ENCODE measurements at places on chromosomes 16 and 17.
A peak's percentile ranks its signal among the peaks of the same experiment; 100 is the strongest.

DNA sequence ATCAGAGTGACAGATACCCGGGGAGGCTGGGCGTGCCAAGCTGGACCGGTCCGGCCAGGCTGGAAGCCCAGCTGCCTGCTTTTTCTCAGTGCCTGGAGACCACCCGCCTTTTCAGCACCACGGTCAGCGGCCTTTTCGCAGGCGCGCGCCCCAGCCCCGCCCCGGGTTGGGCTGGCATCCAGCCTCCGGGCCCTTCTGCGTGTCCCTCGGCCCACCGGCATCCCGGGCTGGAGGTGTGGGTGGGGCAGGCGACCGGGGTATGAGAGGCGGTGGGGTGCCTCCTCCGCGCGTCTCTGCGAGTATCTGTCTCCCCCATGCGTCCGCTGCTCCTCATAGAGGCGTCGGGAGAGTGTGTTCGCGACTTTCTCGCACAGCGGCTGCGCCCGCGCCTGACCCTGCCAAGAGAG is 102.5 kb downstream of the MRM1 start:
- no peak for DNase-seq

DNA sequence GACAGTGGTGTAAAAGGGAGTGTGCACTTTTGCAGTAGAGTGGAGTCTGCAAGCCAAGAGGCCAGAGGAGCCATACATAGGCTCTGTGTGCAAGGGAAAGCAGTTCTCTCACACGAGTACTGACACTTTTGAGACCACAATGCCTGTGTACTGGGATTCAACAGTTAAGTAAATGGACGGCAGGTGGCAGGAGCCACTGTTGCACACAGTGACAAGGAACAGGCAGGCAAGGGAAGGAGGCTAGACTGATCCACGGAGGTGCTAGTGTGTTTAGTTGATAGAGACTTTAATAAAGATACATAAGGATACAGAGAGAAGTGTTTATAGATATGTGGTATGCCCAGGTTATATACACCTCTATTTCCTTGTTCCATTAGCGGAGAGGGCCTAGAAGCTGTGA is 67.0 kb downstream of the MPRIP start:
- no peak for DNase-seq

- no peak for DNase-seq
These were observed 79.1 kb downstream of the C17orf67 start for GRCh38 chr17:56754523-56755208.

DNA sequence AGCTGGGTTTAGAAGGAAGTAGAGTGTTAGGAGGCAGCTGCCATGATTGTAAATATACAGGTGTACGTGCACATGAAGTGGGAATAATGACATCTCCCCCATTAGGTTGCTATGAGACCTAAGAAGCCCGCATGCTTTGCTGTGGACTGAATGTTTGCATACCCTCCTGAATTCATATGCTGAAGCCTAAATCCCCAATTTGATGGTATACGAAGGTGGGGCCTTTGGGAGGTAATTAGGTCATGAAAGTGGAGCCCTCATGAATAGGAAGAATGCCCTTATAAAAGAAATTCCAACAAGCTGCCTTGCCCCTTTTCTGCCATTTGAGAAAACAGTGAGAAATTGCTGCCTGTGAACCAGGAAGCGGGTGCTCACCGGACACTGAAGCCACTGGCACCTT is 44.0 kb downstream of the CCDC182 start:
- DNase-seq, result no peak

GRCh38 chr17:17852930-17853329 is 16.1 kb upstream of the SREBF1 start:
- no peak for DNase-seq

DNA sequence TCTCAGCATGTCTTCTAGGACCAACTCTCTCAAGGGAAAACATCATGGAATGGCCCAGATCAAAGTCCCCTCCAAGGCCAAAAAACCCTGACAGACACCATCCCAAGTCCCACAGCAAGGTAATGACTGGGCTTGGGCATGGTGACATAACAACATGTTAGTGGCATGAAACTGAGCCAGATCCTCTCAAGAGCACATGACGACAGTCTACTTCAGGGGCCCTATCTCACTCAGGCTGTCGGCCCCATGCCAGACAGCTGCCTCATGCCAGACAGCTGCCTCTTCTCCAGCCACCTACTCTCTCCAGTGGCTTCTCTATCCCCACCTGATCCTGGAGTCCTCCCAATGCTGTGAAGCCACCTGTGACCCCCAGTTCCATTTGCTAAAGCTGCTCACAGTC is 18.4 kb downstream of the HSD11B2 start:
- peak; percentile 67 for DNase-seq

DNA sequence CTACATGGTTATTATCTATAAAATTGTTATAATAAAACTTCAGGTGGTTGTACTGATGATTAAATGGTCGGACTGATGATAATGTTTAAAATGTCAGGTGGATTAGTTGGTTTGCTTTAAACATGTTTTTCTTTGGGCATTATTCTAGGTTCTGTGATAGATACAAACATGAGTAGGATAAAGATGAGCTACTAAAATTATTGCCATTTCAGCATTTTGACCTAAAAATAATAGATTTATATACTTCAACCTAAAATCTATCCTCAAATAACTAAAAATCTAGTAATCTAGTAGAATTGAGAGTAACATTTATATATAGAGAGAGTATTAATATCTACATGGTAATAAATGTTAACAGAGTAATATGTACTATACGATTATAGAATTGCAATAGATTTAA is 241.7 kb upstream of the CDH8 start:
- DNase-seq, result no peak

DNA sequence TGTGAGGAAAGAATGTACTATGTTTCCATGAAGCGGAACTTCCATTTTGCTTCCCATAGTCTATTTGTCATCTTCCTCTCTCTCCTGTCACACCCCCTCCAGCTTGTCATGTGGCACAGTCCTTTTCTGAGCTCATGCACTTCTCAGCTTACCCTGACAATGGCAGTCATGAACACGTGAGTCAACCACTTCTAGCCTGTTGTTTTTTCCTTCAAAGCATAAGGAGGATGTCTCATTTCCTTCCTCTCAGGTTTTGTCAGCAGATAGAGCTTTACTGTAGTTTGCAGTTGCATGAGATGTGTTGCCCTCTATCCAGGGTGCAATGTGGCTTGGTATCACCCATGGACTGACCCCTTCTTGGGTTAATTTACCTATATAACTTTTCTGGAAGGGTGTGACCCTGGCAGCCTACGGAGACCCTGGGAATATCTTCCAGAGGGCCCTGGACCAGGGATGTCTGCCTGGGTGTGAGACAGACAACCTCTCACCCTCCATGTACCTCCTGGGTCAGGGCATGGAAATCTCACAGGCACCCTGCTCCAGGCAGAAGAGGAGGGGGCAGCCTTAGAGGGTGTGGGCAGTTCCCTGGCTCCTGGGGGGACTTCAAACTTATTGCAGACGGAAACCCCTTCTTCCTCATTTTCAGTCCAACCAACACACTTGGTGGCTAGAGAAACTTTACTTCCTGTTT is 4.0 kb upstream of the ZNF267 start:
- peak; percentile 9 for DNase-seq

DNA sequence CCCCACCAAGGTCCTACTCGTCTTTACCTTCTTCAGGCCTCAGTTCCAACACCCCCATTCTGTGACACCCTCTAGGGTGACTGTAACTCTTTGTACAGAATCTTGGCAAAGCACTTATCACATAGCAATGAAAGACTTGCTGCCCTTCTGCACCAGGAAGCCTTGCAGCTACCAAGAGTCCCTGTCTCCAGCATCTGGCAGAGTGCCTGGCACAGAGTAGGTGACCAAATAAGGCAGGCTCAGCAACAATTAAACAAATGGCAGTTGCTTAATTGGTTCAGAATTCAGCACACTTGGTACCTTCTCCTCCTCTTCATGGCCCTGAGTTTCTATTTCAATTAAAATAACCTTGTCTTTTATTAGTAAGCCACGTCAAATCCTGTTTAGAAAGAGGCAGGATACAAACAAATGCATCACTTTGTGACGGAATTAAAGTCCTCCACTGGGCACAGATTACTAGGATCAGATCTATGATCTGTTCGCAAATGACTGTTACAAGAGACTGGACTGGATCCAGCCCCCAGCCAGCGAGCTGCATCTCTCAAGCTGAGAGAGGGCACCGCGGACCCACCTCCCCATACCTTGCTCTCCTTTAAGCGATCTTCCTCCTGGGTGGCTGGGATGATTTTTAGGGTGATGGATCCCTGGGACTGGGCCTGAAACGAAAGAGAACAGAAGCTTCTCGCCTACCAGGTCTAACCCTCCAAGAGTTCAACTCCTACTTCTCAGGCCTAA is 9.4 kb downstream of the MPP3 start:
- no peak for DNase-seq

DNA sequence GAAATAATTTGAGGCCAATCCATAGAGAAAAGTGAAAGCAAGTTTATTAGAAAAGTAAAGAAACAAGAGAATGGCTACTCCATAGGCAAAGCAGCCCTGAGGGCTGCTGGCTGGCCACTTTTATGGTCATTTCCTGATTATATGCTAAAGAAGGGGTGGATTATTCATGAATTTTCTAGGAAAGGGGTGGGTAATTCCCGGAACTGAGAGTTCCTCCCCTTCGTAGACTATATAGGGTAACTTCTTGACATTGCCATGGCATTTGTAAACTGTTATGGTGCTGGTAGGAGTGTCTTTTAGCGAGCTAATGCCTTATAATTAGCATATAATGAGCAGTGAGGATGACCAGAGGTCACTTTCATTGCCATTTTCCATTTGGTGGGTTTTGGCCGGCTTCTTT is 4.4 kb downstream of the DHRS7B start:
- DNase-seq, result no peak

DNA sequence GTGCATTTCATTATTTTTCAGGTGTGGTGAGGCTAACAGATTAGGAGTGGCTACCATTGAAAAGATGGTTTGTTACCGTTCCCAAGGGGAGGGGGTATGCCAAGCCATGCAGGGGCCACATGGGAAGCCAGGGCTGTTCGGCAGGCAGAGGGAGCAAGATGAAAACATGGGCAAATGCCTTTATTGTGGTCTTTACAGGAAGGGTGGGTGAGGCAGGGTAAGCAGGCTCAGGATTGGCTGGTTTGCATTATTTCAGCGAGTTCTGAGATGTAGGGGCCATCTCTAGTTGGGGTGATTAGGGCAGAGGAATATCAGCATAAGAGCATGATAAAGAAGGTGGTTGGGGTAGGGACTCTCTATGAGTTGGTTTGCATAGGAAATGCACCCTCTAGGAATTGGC is 117.6 kb downstream of the CCT6B start:
- DNase-seq, result no peak

GRCh38 chr16:60304066-60304465 is 1570.0 kb upstream of the GOT2 start:
- no peak for DNase-seq

DNA sequence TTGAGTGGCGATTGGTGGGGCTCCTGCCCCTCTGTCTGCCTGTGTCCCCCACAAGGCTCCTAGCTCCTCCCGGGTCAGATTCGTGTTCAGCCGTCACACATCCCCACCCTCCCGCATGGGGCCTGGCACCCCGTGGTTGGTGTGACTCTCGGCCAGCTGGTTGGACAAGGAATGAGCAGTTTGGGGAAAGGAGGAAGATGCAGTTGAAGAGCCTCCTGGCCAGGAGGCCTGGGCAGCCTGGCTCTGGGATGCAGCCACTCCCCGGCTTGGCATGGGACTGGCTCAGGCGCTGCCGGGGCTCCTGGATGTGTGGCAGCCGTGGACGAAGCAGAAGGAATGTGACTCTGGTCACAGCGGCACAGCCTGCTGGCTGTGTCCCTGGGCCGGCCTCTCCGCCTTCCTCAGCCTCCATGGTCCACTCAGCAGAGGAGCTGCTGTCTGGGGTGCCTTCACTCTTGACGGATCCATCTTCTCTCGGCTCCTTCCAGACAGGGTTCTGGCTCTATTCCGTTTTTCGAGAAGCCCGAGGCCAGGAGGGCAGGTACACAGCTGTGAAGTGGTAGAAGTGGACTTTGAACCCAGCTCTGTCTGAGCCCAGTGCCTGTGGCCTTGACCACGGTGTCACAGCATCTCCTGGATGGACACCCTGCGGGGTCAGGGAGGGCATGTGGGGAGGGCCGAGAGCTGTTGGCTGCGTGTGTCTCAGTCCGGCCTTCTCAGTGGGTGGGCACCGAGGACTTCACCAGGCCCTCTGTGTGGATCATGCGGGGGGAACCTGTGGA is 2.1 kb downstream of the TRAF7 start:
- no peak for DNase-seq

- DNase-seq, result no peak
These were observed 17.2 kb downstream of the MNT start for GRCh38 chr17:2383628-2384167.

DNA sequence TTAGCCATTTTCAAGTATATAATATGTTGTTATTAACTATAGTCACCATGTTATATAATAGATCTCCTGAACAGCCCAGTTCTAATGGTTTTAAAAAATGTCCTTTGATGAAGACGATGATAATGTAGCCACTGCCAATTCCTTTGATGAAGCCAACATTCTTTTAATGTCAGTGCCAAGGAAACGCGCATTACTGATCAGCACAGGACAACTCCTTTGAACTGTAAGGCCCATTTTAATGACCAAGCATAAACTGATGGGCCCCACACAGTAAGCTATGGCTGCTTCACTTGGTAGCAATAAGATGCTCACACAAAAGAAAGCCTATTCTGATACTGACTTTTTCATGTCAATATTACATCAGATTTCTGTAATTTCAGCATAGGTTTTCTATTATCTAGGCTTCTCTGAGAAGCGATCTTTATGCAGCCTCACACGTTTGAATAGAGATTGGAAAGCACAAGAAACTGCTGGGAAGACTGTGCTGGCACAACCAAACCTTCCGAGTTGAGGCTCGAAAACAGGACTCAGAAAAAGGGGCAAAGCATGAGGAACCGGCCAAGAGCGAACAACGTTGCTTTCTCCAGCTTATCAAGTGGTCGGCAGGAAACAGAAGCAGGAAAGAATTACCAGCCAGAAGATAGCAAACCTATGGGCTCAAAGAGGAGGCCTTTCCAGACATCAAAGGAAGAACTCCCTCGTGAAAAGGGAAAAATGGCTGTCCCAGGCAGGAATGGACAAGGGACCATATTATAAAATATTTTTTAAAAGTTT is 19.4 kb downstream of the ERN1 start:
- no peak for DNase-seq

DNA sequence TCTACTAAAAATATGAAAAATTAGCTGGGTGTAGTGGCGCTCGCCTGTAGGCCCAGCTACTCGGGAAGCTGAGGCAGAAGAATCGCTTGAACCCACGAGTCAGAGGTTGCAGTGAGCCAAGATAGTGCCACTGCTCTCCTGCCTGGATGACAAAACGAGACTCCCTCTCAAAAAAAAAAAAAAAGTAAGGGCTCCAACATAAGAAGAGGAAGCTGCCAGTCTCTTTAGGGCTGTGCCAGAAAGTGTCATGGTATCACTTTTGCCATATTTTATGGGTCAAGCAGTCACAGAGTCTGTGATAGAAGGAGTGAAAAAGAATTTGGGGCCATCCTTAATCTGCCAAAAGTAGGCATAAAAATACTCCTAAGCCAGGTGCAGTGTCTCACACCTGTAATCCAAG is 1.4 kb upstream of the PIPOX start:
- no peak for DNase-seq
